Inflammatory macrophage (primary cell): ENCODE measurements at places on chromosomes 16 and 17.

- DNase-seq, result no peak
These were observed 11.6 kb downstream of the SLC52A1 start for GRCh38 chr17:5023588-5024147.

- DNase-seq, result no peak
These were observed 50.3 kb downstream of the SCNN1G start for GRCh38 chr16:23232806-23233205.

DNA sequence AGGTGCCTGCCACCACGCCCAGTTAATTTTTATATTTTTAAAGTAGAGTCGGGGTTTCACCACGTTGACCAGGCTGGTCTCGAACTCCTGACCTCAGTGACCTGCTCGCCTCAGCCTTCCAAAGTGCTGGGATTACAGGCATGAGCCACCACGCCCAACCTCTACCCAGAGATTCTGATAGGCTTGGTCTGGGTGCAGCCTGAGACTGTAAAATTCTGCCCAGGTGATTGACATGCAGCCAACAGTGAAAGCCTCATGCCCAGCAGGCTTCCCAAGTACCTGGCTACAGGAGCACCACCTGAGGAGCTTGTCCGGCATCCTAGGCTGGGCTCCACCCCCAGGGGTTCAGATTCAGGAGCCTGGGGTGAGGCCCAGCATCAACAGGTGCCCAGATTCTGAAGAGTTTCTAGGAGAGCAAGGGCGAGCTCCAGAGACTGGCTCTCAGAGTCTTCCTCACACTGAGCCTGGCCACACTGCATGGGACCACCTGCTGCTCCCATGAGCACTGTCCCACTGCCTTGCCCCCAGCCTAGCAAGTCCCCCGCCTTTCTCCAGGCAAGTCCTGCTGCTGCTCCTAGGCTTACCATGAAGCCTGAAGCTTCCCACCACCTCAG lies 16.6 kb downstream of the ZNF385C start:
- no peak for DNase-seq

GRCh38 chr16:89040391-89040790 lies 53.3 kb upstream of the ACSF3 start:
- DNase-seq, result no peak

DNA sequence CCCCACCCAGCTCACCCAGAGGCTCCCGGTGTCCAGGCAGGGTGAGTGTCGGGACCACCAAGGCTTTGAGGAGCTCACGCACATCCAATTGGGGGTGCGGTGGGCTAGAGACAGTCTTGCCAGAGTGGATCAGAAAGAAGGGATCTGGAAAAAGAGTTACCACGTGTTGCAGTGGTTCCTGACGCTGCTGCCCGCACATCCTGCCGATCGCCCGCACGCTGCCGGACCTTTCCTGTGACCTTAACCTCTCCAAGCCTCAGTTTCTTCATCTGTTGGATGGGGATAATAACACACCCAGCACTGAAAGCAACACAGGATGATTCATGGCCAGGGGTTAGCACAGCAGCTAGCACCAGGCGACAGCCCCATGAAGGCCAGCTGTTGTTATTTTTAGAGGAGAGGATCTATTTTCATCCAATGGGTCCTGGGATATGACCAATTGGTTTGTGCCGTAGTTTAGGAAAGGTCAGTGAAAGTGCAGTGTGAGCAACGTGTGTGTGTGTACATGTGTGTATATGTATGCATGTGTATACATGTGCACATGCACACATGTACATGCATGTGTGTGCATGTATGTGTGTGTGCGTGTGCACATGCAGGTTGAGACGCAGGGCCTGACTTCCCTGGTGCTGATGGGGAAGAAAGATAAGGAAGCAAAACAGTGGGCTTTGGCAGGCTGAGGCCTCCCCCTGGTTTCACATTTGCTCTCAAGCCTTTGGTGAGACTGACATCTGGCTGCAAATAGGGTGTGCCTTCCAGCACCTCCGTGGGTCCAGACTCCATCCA lies 2.5 kb downstream of the ITGAX start:
- DNase-seq, result peak; percentile 43

DNA sequence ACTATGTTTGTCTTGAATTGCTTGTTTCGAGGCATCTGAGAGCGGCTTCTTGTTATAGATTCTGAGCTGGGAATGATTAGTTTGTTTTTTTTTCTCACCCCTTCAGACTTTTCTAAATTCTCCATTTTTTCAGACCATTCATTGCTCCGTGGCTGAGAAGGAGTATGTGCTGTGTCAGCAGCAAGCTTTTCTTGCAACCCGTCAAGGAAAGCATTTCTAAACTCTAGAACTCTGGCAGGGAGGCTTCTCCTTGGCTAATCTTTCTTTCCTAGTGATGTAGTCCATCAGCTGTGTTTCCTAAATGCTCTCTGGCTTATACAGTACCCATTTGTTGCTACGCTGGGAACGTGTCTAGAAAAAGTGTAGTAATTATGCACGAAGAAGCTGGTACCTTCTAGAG lies 133.5 kb downstream of the FTO start:
- no peak for DNase-seq

- no peak for DNase-seq
These were observed 20.6 kb upstream of the ADGRG1 start for GRCh38 chr16:57607676-57608461.

- DNase-seq, result peak; percentile 26
These were observed 11.3 kb downstream of the NUBP1 start for GRCh38 chr16:10754941-10755340.

DNA sequence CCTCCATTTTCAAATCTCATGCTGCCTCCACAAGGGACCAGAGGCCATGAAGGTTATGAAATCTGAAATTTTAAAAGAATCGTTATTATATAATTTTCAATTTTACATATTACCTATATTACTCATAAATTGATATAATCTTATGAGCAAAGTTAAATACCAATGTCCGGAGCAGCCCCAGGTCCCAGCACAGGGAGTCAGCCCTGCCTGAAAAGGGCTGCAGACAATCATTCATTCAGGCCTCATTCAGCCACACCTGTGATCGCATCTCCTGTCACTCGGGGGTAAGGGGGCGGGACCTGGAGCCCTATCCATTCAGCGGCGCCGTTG lies 172.5 kb downstream of the AHSP start:
- DNase-seq, result no peak

DNA sequence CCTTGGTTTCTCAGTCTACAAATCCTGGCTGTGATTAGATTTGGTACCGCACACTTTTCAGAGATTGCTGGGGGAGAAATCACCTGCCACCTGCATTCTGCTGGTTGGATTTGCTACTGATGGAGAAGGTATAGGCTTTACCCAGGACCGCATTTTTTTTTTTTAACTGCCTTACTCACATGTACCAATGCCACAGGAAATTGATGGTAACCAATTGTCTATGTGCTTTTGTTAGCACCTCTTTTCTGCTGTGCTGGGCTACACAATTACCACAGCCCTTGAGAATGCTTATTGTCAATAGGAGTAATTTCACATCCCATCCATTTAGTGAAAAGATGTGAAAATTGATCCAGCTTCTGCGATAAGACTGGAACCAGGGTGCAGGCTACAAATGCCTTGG lies 74.4 kb upstream of the TANC2 start:
- no peak for DNase-seq

DNA sequence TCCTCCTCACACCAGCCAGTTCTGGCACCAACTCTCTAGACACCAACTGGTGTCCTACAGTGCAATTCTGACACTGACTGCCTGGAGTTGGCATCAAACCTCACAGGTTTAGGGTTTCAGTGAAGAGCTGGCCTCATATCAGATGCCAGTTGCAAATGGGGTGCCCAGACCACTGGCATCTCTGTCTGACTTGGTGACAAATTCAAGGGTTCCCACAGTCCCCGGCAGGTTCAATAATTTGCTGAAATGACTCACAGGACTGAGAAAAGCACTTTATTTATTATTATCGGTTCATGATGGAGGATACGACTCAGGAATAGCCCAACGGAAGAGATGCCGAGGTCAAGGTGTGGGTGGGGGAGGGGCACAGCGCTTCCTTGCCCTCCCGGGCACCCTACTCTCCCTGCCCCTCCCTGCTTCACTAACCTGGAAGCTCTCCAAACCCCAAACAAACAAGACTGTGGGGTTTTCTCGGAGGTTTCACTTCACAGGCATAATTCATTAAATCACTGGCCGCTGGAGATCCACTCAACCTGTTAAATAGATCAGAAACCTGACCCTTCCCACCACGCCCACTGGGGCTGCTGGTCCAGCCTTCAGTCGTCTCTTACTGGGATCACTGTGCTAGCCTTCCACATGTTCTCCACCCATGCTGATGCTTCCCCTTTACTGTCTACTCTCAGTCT lies 1.7 kb upstream of the NLRP1 start:
- peak; percentile 22 for DNase-seq

GRCh38 chr17:62617894-62618472 lies 9.5 kb upstream of the MRC2 start:
- no peak for DNase-seq

DNA sequence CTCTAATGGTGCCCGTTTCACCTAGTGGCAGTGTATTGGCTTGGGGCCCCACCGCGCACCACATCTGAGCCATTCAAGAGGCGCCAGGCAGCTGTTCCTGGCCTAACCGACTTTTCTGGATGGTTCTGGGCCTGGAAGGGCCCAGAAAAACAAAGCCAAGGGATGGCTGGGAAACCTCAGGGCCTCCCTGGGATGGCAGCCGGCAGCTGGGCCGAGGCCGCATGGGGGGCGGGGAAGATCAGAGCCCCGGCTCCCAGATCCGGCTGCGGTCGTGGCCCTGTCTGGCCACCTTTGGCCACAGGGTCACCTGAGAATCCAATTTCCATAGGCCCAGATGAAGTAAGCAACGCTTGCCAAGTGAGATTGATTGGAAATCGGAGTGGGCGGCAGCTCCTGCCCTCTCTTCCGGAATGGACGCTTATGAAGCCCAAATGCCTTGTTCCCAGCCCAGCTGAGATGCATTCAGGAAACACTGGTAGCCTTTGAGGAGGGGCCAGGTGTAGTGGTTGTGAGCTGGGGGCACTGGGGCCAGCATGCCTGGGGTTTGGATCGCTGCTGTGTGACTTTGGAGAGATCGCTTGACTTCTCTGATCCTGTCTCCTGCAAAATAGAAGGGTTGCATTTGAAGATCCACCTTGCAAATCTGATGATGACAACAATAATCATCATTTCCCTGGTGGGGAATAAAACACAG lies 163.8 kb upstream of the GSE1 start:
- no peak for DNase-seq

- DNase-seq, result peak; percentile 31
These were observed 11.1 kb downstream of the CRYBA1 start for GRCh38 chr17:29257756-29258155.

DNA sequence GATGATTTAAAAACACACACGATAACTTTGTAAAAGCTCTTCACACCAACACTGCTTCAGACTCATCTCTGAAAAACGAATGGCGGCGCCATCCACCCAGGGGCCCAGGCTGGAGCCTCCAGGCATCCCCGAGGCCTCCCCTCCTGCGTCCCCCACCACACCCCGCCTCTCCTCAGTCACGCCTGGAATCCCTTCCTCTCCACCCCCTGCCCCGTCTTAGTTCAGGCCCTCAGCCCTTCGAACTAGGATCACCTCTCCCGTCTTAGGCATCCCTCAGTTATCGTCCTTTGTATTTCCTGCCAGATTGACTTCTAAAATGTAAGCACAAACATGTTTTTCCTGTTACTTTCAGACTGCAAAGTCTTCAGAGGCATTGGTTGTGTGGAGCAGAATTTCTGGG lies 58.3 kb downstream of the NDEL1 start:
- no peak for DNase-seq

DNA sequence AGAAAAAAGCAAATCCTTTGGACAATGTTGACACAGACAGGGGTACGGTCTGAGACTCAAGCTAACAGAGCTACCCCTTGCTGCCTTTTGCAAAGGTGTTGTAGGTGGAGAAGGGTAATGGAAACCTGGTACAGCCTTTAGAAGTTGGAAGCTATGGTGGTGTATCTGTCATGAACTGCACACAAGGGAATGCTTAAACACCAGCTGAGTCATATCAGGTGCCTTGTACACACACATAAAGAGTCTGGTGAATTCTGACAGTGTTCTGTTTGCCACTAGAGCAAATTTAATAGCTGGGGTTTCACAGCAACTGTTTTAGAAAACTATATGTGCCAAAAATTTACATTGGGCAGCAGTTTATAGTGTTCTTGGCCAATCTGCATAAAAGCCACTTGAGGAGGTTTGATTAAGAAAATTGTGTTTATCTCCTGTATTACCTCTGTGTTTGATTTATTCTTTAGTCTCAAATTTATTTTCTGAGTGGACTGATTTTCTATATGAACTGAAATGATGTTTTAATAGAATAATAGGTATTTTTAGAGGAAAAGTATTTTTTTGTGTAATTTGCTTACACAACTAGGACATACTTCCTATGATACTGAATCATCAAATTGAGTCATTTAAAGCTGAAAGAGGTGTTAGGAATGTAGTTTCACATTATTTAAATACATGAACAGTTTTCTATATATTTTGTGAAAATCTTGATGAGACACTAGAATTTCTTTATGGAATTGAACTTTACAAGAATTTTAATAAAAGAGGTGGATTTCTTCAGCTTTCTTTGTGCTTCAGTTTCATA lies 136.9 kb downstream of the MAP2K6 start:
- no peak for DNase-seq

- no peak for DNase-seq
These were observed 32.6 kb downstream of the PPL start for GRCh38 chr16:4904108-4904941.

GRCh38 chr16:29683543-29684090 lies 4.6 kb downstream of the QPRT start:
- no peak for DNase-seq

GRCh38 chr16:35370617-35371016 lies 1911.2 kb downstream of the TP53TG3F start:
- no peak for DNase-seq

DNA sequence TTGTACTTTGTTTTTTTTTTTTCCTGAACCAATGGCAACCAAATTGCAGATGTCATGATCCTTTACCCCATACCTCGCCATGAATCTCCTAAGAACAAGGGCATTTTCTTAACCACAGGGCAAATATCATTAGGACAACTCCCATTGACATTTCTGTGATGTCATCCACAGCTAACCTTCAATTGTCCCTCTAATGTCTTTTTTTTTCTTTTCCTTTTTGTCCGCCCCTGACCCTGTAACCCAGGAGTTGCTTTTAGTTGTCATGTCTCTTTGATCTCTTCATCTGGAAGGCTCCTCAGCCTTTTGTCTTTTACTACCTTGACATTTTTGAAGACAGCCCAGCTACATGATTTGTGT lies 410 bp upstream of the NAGPA start:
- peak; percentile 7 for DNase-seq

- DNase-seq, result no peak
These were observed 22.6 kb upstream of the CBFA2T3 start for GRCh38 chr16:88999457-89000206.

- DNase-seq, result no peak
These were observed 12.9 kb downstream of the TRIM37 start for GRCh38 chr17:59093702-59094231.

- no peak for DNase-seq
These were observed 337.8 kb upstream of the ZFHX3 start for GRCh38 chr16:73385696-73386095.

DNA sequence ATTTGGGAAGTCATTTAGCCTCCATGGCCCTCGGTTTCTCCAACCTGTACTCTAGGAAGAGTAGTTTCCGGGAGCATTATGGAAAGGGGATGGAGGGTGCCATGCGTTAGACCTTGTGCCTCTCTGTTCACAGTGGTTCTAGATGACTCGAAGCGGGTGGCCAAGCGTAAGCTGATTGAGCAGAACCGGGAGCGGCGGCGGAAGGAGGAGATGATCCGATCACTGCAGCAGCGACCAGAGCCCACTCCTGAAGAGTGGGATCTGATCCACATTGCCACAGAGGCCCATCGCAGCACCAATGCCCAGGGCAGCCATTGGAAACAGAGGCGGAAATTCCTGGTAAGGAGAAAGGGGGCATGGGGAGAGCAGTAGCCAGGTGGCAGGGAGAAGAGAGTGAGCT lies 15.9 kb downstream of the NR1D1 start:
- no peak for DNase-seq

GRCh38 chr16:14020141-14020540 lies 51.0 kb upstream of the MRTFB start:
- DNase-seq, result no peak
